ENCODE measurements at places on chromosomes 1 and 21. TPM values are rescaled to one million over a fixed set of nuclear protein-coding genes. Genes with fewer than 3 reads are reported as not detected.

The SNRNP40 gene
- total RNA-seq, result 113 TPM

The CAPN9 gene
- total RNA-seq, result not detected

The SPSB1 gene
- 102 TPM for total RNA-seq

The UTS2 gene
- not detected for total RNA-seq

The NUP210L gene
- total RNA-seq, result not detected

The GPR61 gene
- not detected for total RNA-seq

The AXDND1 gene
- 0.25 TPM for total RNA-seq

The ZNF695 gene
- 8.6 TPM for total RNA-seq

The AGT gene
- total RNA-seq, result 0.89 TPM

The GSTM5 gene
- not detected for total RNA-seq

The TFF2 gene
- total RNA-seq, result not detected

The TNN gene
- not detected for total RNA-seq

The TLCD4 gene
- total RNA-seq, result 2.0 TPM

The HMGCS2 gene
- total RNA-seq, result not detected

The VWA5B1 gene
- not detected for total RNA-seq

The WDR64 gene
- not detected for total RNA-seq

The DAB1 gene
- under 0.01 TPM for total RNA-seq

The LRRC7 gene
- not detected for total RNA-seq

The ZSWIM5 gene
- total RNA-seq, result 0.63 TPM

All from mesangial cell (primary cell).